ENCODE measurements at places on chromosomes 2 and 18. TPM values are rescaled to one million over a fixed set of nuclear protein-coding genes. Genes with fewer than 3 reads are reported as not detected.

GRCh38 chr18:12844391-12844790, 39.6 kb downstream of the PTPN2 start:
- H3K27ac ChIP-seq, result no peak overlapping the region
- no peak overlapping the region for H3K4me3 ChIP-seq
- no peaks in the 10 kb centered on the region for H3K27me3 ChIP-seq
- no peaks in the 10 kb centered on the region for H3K36me3 ChIP-seq

- no peaks in the 10 kb centered on the region for H3K27me3 ChIP-seq
- peaks cover 3% of the 10 kb centered on the region for H3K4me1 ChIP-seq
Observed at GRCh38 chr2:176071330-176072291, 12.2 kb downstream of the EVX2 start.

- DNase-seq, result no peak
- no peaks in the 10 kb centered on the region for H3K36me3 ChIP-seq
- no peaks in the 10 kb centered on the region for H3K4me1 ChIP-seq
- H3K4me3 ChIP-seq, result no peak overlapping the region
Observed at GRCh38 chr2:178002038-178002437, 70.5 kb downstream of the PDE11A start.

DNA sequence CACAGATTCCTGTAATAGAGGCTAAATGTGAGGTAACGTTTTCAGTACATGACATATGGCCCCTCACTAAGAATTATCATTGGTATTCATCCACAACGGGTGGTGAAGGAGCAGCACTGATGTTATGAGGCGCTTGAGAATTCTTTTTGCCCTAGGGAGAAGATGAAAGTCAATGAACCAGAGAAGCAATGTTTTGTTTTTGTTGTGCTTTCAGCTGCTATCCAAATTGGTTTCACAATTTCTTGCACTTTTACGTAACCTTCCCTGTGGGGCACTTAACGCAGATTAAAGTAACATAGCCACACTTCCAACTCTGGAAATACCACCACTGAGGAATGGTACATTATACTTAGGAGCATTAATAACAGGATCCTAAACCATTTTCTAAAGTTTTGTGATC, 13.3 kb upstream of the CCDC85A start:
- no peaks in the 10 kb centered on the region for H3K4me1 ChIP-seq
- no peak overlapping the region for H3K27ac ChIP-seq
- H3K4me3 ChIP-seq, result no peak overlapping the region
- H3K36me3 ChIP-seq, result no peaks in the 10 kb centered on the region

GRCh38 chr2:17517481-17518211, 594 bp downstream of the RAD51AP2 start:
- peak overlapping the region; percentile 41 for H3K4me3 ChIP-seq
- no peak for DNase-seq
- H3K27ac ChIP-seq, result no peak overlapping the region
- H3K36me3 ChIP-seq, result no peaks in the 10 kb centered on the region

DNA sequence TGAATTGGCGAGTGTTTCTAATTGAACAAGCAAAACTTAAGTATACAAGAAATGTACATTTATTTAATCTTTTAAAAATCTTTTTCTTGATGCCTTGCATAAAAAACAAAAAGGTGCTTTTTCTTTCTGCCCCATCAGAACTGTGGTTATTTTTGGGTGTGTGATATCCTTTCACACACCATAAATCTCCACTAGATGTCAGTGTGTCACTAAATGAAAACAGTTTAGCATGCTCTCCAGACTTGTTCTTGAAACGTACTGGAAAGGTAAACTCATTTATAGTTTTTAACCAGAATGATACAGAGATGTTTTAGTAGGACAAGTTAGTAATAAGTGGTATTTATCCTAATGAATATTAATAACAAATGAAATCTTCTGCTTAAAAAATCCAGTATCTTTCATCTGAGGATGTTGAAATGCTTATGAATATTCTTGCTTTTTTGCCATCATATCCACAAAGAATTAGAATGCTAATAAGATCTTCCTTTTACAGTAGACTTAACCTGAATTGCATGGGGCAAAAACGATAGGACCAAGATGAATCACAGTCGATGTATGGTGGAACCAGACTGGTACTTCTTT, 96.8 kb downstream of the UBE2E3 start:
- no peaks in the 10 kb centered on the region for H3K36me3 ChIP-seq
- no peak for DNase-seq
- H3K27ac ChIP-seq, result no peak overlapping the region
- no peaks in the 10 kb centered on the region for H3K4me1 ChIP-seq
- no peaks in the 10 kb centered on the region for H3K27me3 ChIP-seq

The ALPP gene
- not detected for total RNA-seq

The INHA gene
- 119 TPM for total RNA-seq

The MAP3K19 gene
- 1.5 TPM for total RNA-seq

The HOXD1 gene
- 0.48 TPM for total RNA-seq

The WDPCP gene
- total RNA-seq, result 20.1 TPM

The RBKS gene
- total RNA-seq, result 6.3 TPM

The UGT1A6 gene
- not detected for total RNA-seq

Measured in ovary (tissue), 10 donors.